ENCODE measurements at places on chromosomes 1 and 21.

DNA sequence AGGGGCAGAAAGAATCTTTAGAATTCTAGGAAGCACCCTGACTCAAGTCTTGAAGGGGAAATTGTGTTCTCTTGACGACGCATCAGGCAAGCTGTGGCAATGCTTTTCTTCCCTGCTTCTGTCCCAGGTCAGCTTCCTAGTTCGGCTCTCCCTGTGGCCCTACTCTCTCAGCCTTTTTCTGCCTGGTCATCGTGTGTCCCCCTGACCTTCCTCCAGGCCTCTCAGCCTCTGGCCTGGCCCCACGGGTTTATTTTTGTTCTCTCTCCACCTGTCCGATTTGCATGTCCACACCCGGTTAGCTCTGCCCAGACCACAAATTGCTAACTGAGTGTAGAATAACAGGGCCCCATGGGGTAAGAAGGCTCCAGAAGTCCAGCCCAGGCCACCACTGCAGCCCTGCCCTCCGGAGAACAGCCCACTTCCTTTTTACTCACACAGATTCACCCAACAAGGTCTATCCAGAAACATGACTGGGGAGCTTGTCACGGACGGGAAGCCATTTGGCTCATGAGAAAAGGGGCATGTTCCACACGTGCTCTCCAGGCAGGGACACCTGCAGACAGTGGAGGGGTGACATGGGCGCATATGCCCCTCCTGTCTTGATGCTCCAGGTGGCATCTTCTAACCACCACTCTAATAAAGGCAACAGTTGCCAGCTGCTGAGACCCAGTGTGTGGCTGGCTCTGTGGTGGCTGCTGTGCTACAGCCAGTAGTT, 9.8 kb downstream of the KCNN3 start:
- DNase-seq, result no peak

DNA sequence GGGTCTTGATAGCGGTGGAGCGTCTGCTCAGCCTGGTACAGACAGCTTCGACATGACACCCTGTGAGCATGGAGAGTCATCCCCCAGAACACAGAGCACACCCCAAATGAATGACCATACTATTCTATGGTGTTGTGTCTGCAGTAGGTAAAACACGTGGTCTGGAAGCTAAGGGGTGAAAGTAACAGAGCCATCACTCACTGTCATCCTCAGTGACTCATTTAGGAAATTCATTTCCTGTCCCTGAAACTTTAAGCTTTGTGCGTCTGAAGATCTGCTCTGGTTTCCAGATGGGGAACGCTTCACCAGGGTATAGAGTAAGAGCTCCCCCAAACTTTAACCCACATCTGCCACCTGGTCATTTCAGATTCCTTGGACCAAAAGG, 94.8 kb upstream of the DISP3 start:
- no peak for DNase-seq

DNA sequence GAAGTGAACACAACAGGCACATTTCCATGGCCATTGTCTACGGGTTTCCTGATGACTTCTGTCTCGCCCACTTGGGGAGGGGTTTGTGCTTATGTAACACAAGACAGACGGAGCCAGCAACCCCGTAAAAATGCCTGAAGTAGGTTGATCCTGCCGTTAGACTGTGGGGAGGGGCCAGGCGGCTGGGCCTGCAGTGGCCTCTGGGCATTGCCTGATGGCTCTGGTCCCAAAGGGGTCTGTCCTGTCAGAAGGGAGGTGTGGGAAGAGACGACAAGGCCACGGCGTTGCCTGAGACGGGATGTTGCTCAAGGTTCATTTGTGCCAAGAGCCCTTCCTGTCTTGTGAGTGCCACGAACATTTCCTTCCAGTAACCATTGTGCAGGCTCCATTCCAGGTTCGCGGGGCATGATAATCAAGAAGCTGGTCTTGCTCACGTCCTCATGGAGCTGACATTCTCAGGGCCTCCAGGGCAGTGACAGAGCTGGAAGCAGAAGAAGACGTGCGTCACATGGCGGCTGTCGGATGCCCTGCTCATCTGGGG, 44.7 kb downstream of the ABCG1 start:
- no peak for DNase-seq

- DNase-seq, result no peak
These were observed 307.0 kb upstream of the NR5A2 start for GRCh38 chr1:199720496-199720895.

- DNase-seq, result no peak
These were observed 1.7 kb upstream of the RIPK4 start for GRCh38 chr21:41768437-41769042.

DNA sequence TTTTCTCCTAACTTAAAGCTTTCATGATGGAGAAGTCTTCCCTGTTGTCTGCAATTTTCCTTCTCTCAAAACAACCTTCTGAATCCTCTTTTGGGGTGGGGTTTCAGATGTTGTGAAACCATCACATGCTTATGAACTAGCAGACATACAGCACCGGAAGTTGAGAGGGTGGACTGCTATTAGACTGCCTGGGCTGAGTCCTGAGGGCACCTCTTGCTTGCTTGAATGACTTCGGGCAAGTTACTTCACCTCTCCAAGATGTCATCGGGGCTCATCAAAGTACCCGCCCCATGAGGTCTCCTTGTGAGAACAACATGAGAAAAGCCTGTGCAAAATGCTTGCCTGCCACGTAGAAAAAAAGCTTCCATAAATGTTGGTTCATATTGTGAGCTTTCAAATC, 89.6 kb downstream of the CCDC185 start:
- no peak for DNase-seq

DNA sequence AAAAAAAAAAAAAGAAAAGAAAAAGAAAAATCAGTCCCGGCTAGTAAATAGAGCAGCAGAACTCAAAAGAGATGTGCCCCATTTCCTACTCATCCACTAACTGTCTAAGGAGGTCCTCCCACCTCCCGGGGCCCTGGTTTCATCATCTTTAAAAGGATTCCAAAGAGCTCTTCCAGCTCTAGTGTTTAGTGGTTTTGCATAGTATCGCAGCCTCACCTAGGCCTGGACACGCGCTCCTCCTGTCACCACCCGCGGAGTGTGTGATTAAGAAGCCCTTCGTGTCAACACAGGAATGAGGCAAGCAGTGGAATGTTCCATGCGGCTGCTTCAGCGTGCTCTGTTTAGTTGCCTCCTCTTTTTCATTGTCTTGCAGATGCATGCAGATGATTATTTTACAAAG, 49.0 kb downstream of the LBR start:
- no peak for DNase-seq

Measured in stimulated activated CD4-positive, alpha-beta T cell treated with anti-CD3 and anti-CD28 coated beads, Interleukin-1b, Interleukin-23, amount 100 ng/mL, for 24 hours (primary cell).